ENCODE measurements at places on chromosomes 6 and 20. TPM values are rescaled to one million over a fixed set of nuclear protein-coding genes. Genes with fewer than 3 reads are reported as not detected.

DNA sequence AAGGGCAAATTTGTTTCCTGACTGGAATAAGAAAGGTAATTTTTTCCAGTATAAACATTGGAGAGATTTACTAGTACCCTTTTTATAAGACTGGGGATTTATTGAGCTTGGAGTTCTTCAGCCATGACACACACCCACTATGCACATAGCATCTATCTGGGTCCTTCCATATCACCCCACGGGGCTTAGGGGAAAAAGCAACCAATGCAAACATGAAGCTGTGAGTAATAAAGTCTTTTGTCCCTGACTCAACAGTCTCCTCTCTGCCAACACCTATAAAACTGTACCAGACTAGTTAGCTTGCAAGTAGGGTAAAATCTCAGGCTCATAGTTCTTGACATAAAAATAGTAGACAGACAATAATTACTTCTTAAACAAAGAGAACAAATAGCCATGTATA lies 23.4 kb downstream of the COL21A1 start:
- DNase-seq: no peak

- DNase-seq: peak; percentile 13
Observed at GRCh38 chr6:68756454-68757375, 121.6 kb downstream of the ADGRB3 start.

GRCh38 chr6:136980070-136980469 lies 58.0 kb downstream of the SLC35D3 start:
- DNase-seq: peak; percentile 59

DNA sequence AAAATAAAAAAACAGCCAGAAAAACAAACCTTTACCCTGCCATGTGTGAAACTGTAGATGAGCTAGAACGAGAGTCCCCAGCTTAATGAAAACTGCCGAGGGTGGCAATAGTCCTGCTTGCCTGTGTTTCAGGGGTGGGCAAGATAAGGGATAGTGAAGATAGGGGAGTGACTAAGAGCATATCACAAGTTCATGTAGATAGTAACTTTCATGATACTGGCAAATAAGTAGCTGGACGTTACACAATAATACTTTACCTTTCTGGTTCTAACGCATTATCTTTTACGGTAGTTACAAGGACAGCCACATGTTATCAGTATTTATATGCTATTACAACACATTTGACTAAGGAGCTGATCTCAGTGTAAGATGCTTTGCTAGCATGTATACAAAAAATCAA lies 9.3 kb upstream of the FBXO9 start:
- no peak for DNase-seq

- DNase-seq: no peak
Observed at GRCh38 chr6:79717989-79718388, 86.9 kb downstream of the SH3BGRL2 start.

DNA sequence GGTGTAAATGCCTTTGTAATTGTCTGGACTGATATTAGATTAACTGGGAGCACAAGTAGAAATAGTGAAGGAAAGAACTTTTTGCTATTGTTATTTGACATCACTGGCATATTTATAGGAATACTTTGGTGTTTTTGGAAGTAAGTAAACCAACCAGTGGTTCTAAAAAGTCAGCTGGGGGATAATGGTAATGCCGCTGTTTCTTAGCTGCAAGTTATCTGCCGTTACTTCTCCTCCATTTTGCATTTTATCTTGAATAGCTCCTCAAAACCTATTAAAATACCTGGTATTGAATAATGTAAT lies 3.8 kb downstream of the PTPN1 start:
- no peak for DNase-seq

- DNase-seq: no peak
Observed at GRCh38 chr6:85726206-85726605, 83.5 kb upstream of the SYNCRIP start.

- no peak for DNase-seq
Observed at GRCh38 chr20:54872440-54872839, 397.0 kb downstream of the DOK5 start.

- peak; percentile 85 for DNase-seq
Observed at GRCh38 chr20:36092398-36093024, 62.0 kb upstream of the EPB41L1 start.

- no peak for DNase-seq
Observed at GRCh38 chr6:140641412-140641811, 1267.0 kb upstream of the CITED2 start.

Gene CNPY3
- polyA plus RNA-seq: 59.2 TPM

Gene RAB22A
- polyA plus RNA-seq: 10.7 TPM

Gene COX4I2
- polyA plus RNA-seq: 0.21 TPM

Gene DYNLT1
- polyA plus RNA-seq: 306 TPM
